Fibroblast of skin of right biceps (primary cell): ENCODE measurements at places on chromosomes 1 and 21.

- DNase-seq = peak; percentile 92
Measured at GRCh38 chr1:97433094-97433823, 487.6 kb downstream of the DPYD start.

GRCh38 chr1:68551459-68551858, 54.6 kb upstream of the DEPDC1 start:
- DNase-seq = no peak

DNA sequence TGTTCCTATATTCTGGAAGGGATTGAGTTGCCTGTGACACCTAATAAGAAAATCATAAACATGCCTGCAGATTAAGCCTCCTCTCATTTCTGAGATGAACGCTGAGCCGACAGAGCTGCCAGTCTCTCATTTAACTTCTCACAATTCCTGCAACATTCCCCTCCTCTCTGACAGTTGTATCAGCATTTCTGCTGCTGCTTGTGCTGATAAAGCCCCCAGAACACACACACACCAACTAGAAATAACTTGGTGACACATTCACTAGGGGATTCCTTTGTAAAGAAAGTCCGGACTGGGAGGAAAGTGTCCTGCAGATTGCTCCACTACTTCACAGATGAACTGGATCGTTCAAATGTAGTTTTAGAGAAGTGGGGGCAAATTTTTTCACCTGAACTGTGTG, 437.3 kb downstream of the PLA2G4A start:
- no peak for DNase-seq

GRCh38 chr1:170619241-170620028, 44.5 kb upstream of the PRRX1 start:
- DNase-seq = peak; percentile 77

DNA sequence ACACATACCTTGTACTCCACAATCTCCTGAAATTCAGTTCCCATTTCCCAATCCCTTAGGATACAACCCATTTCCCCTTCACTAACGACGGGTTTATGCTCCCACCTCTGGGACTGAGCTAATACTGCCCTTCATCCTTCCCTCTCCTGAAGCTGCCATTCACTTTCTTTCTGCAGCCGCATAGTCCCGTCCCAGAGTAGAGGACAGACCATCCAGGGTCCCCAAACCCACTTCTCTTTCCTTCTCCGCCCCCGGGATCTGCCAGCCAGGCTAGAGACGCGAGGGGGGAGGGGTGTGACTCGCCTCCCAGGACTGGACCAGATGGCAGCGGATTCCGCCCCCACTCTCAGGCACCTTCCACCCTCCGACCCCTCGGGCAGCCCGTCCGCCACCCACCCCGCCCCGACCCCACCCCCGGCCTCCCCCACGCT, 679 bp downstream of the ABL2 start:
- DNase-seq = peak; percentile 43

DNA sequence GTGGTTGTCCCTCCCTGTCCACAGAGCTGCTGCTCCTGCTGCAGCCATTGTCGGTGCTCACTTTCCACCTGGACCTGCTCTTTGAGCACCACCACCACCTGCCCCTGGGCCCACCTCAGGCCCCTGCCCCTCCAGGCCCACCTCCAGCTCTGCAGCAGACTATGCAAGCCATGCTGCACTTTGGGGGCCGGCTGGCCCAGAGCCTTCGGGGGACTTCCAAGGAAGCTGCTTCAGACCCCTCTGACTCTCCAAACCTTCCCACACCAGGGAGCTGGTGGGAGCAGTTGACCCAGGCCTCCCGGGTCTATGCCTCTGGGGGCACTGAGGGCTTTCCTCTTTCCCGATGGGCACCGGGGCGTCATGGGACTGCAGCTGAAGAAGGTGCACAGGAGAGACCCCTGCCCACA, 5.9 kb downstream of the RUSC1 start:
- DNase-seq = no peak

DNA sequence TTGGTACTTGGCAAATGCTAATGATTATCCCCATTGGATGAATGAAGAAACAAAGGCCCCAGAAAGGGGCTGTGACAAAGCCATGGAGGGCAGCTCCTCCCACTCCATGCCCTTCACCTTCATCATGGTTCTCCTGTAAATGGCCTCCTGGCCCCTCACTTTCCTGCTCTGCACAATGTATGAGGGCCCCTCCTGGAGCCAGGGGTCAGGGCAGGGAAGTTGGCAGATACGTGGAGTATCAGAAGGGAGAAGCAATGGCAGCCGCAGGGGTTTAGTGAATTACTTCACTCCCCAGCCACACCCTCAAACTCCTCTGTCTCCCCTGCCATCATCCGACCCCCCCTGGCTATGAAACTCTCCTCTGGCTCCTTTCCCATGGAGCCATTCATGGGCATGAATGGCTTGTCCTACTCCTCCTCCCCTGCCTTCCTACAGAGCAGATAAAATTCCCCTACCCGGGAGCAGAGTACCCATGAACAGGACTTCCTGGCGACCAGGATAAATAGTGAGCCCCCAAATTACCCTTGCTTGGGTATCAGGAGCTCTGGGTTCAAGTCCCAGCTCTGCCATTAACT, 86.3 kb downstream of the CAMK2N1 start:
- no peak for DNase-seq

- DNase-seq = no peak
Measured at GRCh38 chr1:89842567-89843272, 21.9 kb downstream of the LRRC8D start.

GRCh38 chr1:116288201-116288598, 84.8 kb upstream of the ATP1A1 start:
- DNase-seq = no peak
